Naive thymus-derived CD8-positive, alpha-beta T cell (primary cell): ENCODE measurements at places on chromosomes 7 and 10.
A peak's percentile ranks its signal among the peaks of the same experiment; 100 is the strongest.

GRCh38 chr10:106935978-106936451 is 228.5 kb downstream of the SORCS1 start:
- H3K36me3 ChIP-seq, result no peaks in the 10 kb centered on the region
- H3K27ac ChIP-seq, result no peak overlapping the region
- no peaks in the 10 kb centered on the region for H3K27me3 ChIP-seq
- no peak overlapping the region for H3K4me3 ChIP-seq
- H3K4me1 ChIP-seq, result peaks cover 14% of the 10 kb centered on the region
- DNase-seq, result no peak

DNA sequence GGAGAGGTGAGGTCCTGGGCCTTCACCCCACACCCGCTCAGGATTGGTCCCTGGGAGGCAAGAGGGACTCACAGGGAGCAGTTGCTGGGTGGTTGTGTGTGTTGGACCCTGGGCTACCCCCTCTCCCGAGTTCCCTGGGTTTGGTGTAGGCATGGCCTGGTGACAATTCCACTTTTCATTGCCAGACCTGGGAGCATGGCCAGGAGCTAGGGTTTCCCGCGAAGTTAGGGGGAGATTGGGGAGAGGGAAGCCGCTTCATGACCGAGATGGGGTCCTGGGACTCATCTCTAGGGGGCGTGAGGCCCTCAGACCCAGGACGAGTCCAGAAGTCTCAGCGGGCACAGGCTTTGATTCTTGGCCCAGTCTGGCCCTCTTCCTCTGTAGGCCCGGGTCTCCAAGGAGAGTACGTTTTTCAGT is 606 bp downstream of the PALD1 start:
- no peaks in the 10 kb centered on the region for H3K36me3 ChIP-seq
- peak overlapping the region; percentile 86 for H3K4me3 ChIP-seq
- no peak for DNase-seq
- H3K4me1 ChIP-seq, result peaks cover 36% of the 10 kb centered on the region

DNA sequence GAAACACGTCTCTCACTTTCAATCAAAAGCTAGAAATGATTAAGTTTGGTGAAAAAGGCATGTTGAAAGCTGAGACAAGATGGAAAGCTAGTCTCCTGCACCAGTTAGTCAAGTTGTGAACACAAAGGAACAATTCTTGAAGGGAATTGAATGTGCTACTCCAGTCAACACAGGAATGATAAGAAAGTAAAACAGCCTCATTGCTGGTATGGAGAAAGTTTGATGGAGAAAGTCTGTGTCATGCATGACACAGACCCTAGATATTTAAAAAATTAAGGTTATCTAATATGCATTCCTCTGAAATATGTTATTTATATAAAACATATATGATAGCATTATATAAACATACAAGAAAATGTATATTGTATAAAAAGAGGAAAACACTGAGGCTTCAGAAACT is 699.4 kb upstream of the FZD8 start:
- H3K4me1 ChIP-seq, result no peaks in the 10 kb centered on the region
- H3K36me3 ChIP-seq, result no peaks in the 10 kb centered on the region
- H3K27me3 ChIP-seq, result no peaks in the 10 kb centered on the region
- no peak overlapping the region for H3K4me3 ChIP-seq
- H3K27ac ChIP-seq, result no peak overlapping the region

DNA sequence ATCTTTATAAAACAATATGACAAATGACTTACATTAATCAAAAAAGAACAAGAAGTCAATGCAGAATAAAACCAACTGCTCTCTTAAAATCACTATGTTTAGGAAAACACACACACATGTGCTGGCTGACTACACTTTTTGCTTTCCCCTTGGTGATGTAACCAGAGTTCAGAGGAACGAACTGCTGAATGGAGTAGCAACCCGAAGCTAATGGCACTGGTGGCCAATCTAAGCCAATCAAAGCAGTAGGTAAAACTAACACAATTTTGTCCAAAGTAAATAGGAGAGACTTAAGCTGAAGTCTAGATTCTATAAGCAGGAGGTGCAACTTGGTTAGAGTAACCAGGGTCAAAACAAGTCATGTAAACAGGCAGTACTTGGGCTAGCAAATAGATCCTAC is 33.2 kb upstream of the CUBN start:
- no peaks in the 10 kb centered on the region for H3K36me3 ChIP-seq
- no peaks in the 10 kb centered on the region for H3K27me3 ChIP-seq
- H3K27ac ChIP-seq, result no peak overlapping the region
- no peak overlapping the region for H3K4me3 ChIP-seq

DNA sequence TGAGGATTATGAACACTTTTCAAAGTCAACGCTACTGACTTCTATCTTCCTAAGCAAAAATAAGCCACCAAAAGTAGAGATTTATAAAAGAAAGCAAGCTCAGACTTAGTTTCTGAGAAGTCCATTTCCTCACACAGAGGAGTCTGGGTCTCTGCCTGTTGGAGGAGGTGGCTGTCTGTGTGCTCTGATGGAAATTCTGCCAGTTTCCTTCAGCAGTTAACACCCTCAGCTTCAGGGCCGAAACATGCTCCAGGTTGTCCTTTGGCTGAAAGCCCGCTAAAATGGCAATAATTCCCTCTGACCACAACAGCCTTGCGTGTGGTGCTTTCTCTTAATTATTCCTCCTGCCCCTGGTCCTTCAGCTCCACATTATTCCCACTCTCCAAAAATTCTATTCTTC is 127.8 kb upstream of the LAMB4 start:
- no peak for DNase-seq
- no peaks in the 10 kb centered on the region for H3K27me3 ChIP-seq
- peaks cover 33% of the 10 kb centered on the region for H3K36me3 ChIP-seq
- no peak overlapping the region for H3K4me3 ChIP-seq
- H3K4me1 ChIP-seq, result peaks cover 2% of the 10 kb centered on the region

DNA sequence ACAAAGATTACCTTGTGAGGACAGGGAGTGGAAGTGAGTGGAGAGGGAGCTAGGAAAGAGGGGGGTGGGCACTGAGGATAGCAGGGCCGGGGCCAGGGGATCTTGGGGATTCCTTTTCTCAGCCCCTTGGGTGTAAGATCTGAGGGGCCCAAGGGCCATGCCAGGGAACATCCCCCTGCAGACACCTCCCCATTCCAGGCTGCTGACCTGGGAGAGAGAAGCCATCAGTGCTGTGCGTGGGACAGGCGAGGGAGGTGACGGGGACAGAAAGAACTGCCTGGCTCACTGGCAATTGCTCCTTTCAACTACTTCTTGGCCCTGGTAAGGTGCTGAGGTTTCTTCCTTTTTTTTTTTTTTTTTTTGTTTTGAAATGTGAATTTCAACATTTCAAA is 12.0 kb upstream of the BTBD16 start:
- H3K4me3 ChIP-seq, result no peak overlapping the region
- H3K27me3 ChIP-seq, result peaks cover 41% of the 10 kb centered on the region
- H3K36me3 ChIP-seq, result no peaks in the 10 kb centered on the region
- H3K4me1 ChIP-seq, result no peaks in the 10 kb centered on the region
- no peak for DNase-seq

- H3K36me3 ChIP-seq, result no peaks in the 10 kb centered on the region
- H3K27ac ChIP-seq, result no peak overlapping the region
- no peak for DNase-seq
- no peaks in the 10 kb centered on the region for H3K4me1 ChIP-seq
Observed at GRCh38 chr10:55063811-55064210, 262.8 kb upstream of the PCDH15 start.

DNA sequence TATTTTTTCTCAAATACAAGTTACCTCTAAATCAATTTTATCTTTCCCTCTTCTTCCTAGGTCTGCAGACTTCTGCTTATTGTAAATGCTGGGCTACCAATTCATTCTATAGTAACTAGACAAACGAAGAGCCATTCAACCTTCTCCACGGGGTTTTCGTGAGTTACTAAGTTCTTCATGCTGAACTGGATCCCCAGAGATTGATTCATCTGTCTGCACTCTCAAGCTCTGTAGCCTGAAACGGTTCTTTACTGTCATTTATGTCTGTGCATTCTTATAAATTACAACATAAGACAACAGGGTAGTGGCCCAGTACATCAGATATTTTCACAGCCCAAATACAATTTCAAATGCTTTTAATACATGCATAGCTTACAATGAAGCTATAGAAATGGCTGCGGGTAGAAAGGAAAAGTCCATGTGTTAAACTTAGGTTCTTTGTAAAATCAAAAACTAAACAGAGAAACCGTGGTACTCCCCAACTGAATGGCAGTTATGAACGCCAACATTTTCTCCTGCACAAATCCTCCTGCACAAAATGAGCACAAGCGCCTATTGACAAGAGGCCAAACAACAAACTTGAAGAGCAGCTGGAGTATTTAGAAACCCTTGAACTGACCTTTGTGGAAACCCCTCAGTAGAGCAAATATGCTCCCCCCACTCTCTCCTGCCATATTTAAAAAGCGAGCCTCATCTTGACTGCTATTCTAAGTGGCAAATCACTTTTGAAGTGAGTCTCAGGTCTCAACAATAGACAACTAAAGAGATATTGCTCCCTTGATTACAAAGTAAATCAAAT is 20.7 kb downstream of the LAMB1 start:
- peaks cover 3% of the 10 kb centered on the region for H3K36me3 ChIP-seq
- no peak overlapping the region for H3K27ac ChIP-seq
- no peaks in the 10 kb centered on the region for H3K4me1 ChIP-seq
- DNase-seq, result no peak
- H3K4me3 ChIP-seq, result no peak overlapping the region

DNA sequence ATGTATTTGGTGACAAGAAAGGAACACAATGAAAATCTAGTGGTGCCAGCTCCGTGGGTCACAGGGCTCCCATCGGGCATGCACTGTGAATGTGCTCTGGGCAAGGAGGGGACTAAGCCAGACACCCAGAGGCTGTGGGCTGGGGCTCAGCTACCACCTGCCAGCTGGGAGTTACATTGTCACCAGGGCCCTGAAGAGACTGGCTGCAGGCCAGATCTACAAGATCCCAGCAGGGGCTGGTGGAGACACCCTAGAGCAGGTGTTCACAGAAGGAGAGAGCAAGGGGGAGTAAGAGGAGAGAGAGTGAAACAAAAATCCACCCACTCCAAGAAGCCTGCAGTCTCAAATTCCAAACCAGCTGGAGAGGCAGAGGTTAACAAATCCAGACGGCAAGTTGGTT is 116.6 kb upstream of the ADCY1 start:
- no peaks in the 10 kb centered on the region for H3K4me1 ChIP-seq
- peaks cover 22% of the 10 kb centered on the region for H3K27me3 ChIP-seq
- no peak for DNase-seq
- no peak overlapping the region for H3K4me3 ChIP-seq
- no peaks in the 10 kb centered on the region for H3K36me3 ChIP-seq
- no peak overlapping the region for H3K27ac ChIP-seq

- no peak overlapping the region for H3K27ac ChIP-seq
- DNase-seq, result no peak
- no peaks in the 10 kb centered on the region for H3K4me1 ChIP-seq
- H3K27me3 ChIP-seq, result no peaks in the 10 kb centered on the region
- H3K4me3 ChIP-seq, result no peak overlapping the region
- no peaks in the 10 kb centered on the region for H3K36me3 ChIP-seq
Observed at GRCh38 chr7:107119376-107120105, 49.3 kb upstream of the HBP1 start.

- H3K4me1 ChIP-seq, result no peaks in the 10 kb centered on the region
- H3K4me3 ChIP-seq, result no peak overlapping the region
- no peak for DNase-seq
Observed at GRCh38 chr10:74486659-74487058, 335.6 kb downstream of the ADK start.

- no peak overlapping the region for H3K4me3 ChIP-seq
- no peak for DNase-seq
- no peaks in the 10 kb centered on the region for H3K27me3 ChIP-seq
Observed at GRCh38 chr10:124119946-124120345, 26.5 kb upstream of the CHST15 start.

GRCh38 chr10:44261296-44261695 is 123.6 kb downstream of the CXCL12 start:
- no peak for DNase-seq
- H3K27me3 ChIP-seq, result peaks cover 4% of the 10 kb centered on the region
- no peaks in the 10 kb centered on the region for H3K36me3 ChIP-seq

DNA sequence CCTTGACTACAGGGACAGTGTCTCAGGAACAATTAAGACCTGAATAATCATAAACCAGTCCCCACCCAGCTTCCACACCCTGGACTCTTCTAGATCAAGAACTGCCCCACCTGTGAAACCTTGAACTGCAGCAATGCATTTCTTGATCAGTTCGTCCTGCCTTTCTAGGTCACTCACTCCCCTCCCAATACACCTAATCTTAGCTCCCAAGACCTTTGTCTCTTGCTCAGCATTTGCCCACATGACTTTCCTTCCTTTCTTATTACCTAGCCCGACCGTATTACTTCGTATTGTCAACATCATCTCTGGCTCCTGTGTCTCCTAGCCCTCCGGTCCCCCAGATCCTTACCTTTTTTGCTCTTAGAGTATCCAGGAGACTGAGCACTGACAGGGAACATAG is 5.5 kb upstream of the NAMPT start:
- no peaks in the 10 kb centered on the region for H3K36me3 ChIP-seq
- no peak overlapping the region for H3K27ac ChIP-seq
- H3K4me3 ChIP-seq, result no peak overlapping the region
- DNase-seq, result no peak
- H3K4me1 ChIP-seq, result no peaks in the 10 kb centered on the region

DNA sequence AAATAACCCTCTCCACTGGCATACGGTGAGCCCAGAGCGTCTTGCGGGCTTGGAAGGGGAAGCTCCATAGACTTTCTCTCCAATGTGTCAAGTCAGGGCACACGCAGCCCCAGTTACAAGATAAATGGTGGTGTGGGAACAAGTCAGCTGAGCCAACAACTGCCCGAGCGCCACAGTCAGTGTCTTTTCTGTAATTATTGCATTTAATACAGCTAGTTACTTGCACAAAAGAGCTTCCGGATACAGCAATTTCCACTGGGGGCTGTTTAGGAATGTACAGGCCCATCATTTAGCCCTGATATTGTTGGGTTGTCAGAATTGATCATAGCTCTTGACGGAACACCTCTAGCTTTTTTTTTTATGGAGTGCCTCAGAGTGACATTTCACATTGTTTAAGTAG is 193.5 kb upstream of the SP8 start:
- DNase-seq, result no peak
- H3K4me3 ChIP-seq, result no peak overlapping the region
- no peak overlapping the region for H3K27ac ChIP-seq
- no peaks in the 10 kb centered on the region for H3K36me3 ChIP-seq
- H3K27me3 ChIP-seq, result peaks cover 2% of the 10 kb centered on the region

DNA sequence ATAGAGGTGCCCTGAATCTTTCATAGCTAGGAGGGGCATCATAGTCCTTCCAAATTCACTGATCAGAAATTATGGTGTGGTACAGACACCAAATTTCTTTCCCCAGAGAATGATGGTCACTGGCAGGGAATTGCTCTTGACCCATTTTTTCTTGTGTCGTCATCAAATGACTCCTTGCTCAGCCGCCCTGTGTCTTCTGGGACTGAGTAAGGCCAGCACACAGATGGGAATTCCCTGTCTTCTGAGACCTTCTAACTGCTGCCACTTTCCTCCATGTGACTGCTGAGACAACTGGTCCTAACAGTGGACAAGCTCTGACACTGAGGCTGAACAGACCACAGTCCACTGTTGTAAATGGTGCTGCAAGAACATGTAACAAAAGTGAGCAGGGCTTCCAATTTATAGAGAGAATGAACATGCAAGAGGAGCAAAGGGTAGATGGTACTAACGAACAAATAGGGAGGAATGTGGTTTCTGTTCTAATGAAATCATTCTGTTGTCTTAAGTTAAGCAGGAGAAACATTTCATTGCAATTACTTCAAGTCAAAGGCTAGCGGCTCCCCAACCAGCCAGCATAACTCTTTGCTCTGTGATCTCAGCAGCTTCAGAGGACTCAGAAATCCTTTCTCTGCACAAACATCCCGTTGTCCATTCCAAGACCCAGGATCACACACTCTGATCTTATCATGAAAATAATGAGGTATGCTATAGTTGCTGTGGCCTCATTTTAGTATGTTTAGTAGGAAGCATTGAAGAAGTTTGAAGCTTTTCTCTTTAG is 235.9 kb upstream of the PRSS1 start:
- no peak for DNase-seq
- no peaks in the 10 kb centered on the region for H3K27me3 ChIP-seq
- H3K27ac ChIP-seq, result no peak overlapping the region
